ENCODE measurements at places on chromosomes 13 and 19.

GRCh38 chr13:50352720-50353480, 337.7 kb downstream of the KCNRG start:
- DNase-seq = no peak

DNA sequence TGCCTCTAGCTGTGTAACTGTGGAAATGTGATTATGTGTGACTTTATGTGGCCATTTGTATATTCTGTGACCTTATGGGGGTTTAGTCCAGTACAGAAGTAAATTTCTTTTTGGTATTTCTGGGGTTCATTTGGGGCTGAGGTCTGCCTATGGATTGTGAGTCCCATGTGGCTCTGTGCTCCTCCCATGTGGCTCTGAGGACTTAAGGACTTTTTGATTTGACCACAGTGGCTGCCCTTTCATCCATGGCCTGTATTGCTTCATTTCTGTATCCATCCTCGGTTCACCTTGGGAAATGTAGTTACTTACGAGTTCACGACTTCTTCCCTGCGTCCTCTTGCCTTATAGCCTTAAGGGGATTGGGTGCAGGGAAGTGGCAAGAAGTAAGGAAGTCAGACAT, 1.0 kb downstream of the ZNF420 start:
- DNase-seq = no peak

GRCh38 chr19:56725829-56726424, 54.4 kb upstream of the ZNF835 start:
- peak; percentile 14 for DNase-seq

DNA sequence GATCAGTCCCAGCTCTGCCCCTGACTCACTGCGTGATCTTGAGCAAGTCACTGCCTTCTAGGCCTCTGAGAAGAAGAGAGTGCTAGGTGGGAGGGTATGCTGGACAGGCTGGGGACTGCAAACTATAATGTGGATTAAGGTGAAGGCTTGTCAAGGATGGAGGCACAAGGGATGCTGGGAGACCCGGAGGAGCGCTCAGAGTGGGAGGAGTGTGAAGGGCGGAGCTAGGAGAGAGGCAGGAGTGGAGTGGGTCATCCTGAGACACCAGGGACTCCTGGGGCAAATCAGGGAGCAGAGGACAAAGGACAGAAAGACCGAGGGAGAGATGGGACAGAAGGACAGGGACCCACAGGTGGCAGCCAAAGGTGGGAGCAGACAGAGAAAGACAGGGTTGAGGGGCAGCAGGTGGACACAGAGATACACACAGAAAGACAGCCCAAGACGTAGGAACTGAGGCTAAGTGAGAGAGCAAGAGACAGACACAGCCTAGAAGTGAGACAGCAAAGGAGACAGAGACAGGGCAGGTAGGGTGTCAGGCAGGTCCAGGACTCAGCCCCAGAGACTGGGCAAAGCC, 2.6 kb downstream of the GRIK5 start:
- no peak for DNase-seq

- no peak for DNase-seq
These were observed 53.2 kb downstream of the GPALPP1 start for GRCh38 chr13:45042539-45042938.

DNA sequence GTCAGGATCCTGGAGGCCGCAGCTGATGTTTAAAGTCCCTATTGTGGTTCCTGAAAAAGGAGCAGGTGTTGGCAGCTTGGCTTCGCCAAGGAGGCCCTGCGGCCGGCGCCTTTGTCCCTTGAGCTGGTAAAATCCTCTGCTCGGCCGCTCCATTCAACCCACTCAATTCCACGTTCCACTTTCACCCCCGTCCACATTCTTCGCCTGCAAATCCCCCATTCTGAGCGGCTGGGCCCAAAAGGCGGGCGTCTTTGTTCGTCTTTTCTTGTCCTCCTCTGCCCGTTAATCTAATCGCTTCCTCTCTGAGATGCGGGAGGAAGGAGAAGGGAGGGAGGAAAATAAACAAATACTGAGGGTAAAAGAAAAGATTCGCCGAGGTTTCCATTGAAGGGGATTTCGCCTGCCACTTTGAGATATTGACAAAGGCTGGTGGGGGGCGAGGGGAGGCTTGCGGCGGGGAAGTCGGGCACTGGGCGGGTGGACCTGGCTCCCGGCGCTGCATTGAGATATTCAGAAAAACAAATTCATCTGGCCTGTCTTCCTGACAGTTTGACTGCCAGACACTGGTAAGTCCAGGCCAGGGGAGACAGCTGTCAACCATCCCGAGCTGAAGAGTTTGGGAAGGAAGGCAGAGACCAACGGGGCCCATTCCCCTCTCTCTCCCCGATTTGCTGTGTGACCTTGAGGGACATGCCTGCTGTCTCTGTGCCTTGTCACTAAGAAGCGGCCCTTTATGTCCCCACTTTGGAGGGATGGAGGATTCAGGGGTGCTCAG, 37.6 kb downstream of the ZNRF4 start:
- no peak for DNase-seq

GRCh38 chr13:46753137-46753536, 43.8 kb downstream of the ESD start:
- no peak for DNase-seq

GRCh38 chr13:60328073-60328472, 68.9 kb upstream of the TDRD3 start:
- no peak for DNase-seq

DNA sequence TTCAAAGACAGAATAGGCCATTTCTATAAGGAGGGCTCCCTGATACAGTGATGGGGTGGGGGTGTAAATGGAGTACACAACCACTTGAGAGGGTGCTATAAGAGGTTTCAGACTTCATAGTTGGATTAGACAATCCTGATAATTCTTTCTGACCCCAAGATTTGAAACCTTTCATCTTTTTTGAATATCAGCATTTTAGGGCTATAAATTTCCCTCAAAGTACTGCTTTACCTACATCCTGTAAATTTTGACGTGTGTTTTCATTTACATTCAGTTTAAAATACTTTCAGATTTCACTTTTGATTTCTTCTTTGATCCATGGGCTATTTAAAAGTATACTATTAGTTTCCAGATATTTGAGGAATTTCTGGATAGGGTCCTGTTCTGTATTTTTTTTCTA, 40.0 kb upstream of the SIN3B start:
- no peak for DNase-seq

DNA sequence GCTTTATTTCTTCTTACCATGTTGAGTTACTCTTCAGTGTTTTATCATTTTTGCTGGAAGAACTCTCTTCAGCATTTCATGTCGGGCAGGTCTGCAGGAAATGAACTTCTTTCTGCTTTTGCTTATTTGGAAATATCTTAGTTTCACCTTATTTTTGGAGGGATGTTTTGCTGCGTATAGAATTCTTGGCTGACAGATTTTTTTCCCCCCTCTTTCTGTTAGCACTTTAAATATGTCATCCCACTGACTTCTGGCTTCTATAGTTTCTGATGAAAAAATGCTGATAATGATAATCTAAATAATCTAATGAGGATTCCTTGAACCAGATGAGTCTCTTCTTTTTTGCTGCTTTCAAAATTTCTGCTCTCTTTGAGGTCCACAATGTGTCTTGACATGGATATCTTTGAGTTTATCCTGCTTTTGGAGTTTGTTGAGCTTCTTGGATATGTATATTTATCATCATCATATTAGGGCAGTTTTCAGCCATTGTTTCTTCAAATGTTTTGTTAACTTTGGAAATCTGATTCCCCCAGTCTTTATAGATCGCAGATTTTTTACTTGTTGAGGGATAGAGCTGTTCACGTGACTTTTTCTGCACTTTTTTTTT, 20.4 kb downstream of the ZMYM2 start:
- no peak for DNase-seq

DNA sequence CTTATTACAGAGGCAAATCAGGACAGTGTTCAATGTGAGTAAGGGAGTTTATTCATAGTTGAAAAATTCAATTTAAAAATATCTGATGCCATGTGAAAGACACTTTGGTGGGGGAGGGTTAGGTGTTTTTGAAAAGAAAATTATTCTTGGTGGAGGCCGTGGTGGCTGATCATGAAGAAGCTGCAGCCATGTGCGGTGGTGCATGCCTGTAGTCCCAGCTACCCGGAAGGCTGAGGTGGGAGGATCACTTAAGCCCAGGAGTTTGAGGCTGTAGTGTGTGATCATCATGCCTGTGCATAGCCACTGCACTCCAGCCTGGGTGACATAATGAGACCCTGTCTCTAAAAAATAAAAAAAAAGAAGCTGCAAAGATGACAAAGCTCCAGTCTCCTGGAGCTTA, 28.6 kb downstream of the WDFY2 start:
- no peak for DNase-seq
